Mesendoderm (in vitro differentiated cells): ENCODE measurements at places on chromosomes 5 and 9.

GRCh38 chr9:79711874-79712273, 140.1 kb downstream of the TLE4 start:
- H3K27ac ChIP-seq, result no peak overlapping the region
- H3K27me3 ChIP-seq, result no peaks in the 10 kb centered on the region
- DNase-seq, result no peak
- H3K36me3 ChIP-seq, result no peaks in the 10 kb centered on the region

- no peak overlapping the region for H3K4me3 ChIP-seq
- H3K27me3 ChIP-seq, result peaks cover 2% of the 10 kb centered on the region
- no peak for DNase-seq
- H3K4me1 ChIP-seq, result no peaks in the 10 kb centered on the region
- no peak overlapping the region for H3K27ac ChIP-seq
Measured at GRCh38 chr5:179599100-179599499, 24.4 kb downstream of the HNRNPH1 start.

DNA sequence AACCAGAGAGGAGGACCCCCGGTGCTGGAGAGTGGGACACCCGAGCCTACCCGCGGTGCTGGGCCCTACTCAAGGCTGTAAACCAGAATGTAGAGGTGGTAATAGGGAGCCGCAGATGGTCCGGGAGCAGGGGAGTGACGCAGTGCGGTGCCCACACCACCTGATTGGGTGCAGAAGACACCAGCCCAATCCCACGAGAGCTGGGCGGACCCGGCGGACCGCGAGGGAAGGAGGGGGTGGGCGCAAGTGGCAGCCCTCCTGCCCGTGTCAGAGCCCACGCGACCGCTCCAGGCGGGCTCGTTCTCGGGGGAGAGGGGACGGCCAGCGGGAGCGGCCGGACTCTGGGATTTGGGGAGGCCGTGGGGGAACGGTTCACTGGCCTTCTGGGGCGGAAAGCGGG, 71.2 kb downstream of the C9orf50 start:
- H3K27me3 ChIP-seq, result no peaks in the 10 kb centered on the region
- H3K27ac ChIP-seq, result no peak overlapping the region
- no peak for DNase-seq
- H3K4me1 ChIP-seq, result peaks cover 4% of the 10 kb centered on the region
- H3K36me3 ChIP-seq, result no peaks in the 10 kb centered on the region
- peak overlapping the region; percentile 15 for H3K4me3 ChIP-seq

- no peaks in the 10 kb centered on the region for H3K36me3 ChIP-seq
- H3K27me3 ChIP-seq, result no peaks in the 10 kb centered on the region
- H3K27ac ChIP-seq, result no peak overlapping the region
- DNase-seq, result peak; percentile 20
Measured at GRCh38 chr5:86175224-86175623, 442.5 kb upstream of the COX7C start.

GRCh38 chr9:135928074-135928730, 20.9 kb upstream of the CAMSAP1 start:
- H3K27me3 ChIP-seq, result no peaks in the 10 kb centered on the region
- H3K27ac ChIP-seq, result no peak overlapping the region
- no peak overlapping the region for H3K4me3 ChIP-seq
- H3K36me3 ChIP-seq, result no peaks in the 10 kb centered on the region

- no peak overlapping the region for H3K27ac ChIP-seq
- no peaks in the 10 kb centered on the region for H3K27me3 ChIP-seq
- no peak for DNase-seq
- H3K4me3 ChIP-seq, result no peak overlapping the region
Measured at GRCh38 chr5:143409926-143410325, 6.4 kb upstream of the NR3C1 start.

DNA sequence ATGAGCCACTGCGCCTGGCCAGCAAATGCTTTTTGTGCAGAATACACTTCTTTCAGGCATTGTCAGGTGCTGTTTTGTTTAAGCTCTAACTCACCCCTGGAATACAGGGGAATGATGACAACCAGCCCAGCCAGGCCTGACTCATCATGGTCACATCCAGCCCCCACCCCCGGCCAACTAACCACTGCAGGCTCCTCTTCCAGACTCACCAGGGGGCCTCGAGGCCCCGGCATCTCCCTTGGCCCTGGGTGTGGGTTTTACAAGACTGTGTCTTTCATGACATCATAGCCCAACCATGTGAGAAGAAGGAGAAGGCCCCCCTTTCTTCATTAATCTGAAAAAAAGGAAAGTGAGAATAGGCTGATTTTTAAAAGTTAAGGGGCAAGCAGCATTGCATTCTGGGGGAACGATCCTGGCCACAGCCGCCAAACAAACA, 35.5 kb downstream of the OLFML2A start:
- DNase-seq, result peak; percentile 89
- H3K27me3 ChIP-seq, result no peaks in the 10 kb centered on the region
- H3K4me1 ChIP-seq, result peaks cover 7% of the 10 kb centered on the region
- no peak overlapping the region for H3K4me3 ChIP-seq
- H3K27ac ChIP-seq, result no peak overlapping the region

DNA sequence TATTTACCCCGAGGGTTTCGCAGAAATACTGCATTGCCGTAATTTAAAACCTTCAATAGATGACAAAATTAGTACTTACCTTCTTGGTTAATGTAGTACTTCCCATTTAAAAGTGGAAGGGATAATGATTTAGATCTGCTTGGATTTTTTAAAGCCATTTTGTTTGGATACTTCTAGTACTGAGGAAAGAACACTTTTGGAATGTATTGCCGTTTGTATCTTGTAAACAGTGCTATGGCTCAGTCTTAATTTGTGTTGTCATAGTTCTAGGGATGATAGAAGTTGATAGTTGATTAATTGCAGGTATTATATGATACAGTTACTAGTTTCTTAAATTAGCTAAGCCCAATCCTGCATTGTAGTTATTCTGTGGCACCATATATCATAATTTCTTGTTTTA, 33.1 kb downstream of the TNPO1 start:
- no peaks in the 10 kb centered on the region for H3K36me3 ChIP-seq
- H3K4me3 ChIP-seq, result no peak overlapping the region
- DNase-seq, result no peak

DNA sequence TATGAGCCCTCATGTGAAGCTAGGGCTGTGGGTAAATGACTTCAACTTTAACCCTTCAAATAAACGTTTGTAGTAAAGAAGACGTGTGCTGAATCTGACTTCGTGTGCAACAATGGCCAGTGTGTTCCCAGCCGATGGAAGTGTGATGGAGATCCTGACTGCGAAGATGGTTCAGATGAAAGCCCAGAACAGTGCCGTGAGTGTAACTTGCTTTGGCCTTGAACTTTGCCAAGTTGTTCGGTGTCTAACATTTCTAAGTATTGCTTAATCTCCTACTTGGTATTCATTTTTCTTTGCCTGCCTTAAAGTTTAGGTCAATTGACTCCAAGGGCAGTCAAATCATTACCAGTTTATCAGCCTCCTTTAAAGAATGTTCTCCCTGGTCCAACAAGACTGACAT, 18.2 kb downstream of the VLDLR start:
- H3K4me1 ChIP-seq, result peaks cover 8% of the 10 kb centered on the region
- H3K27ac ChIP-seq, result no peak overlapping the region
- peaks cover 9% of the 10 kb centered on the region for H3K36me3 ChIP-seq
- no peak for DNase-seq
- no peaks in the 10 kb centered on the region for H3K27me3 ChIP-seq

GRCh38 chr5:143309661-143310431, 93.6 kb downstream of the NR3C1 start:
- no peak for DNase-seq
- H3K27ac ChIP-seq, result no peak overlapping the region
- no peaks in the 10 kb centered on the region for H3K36me3 ChIP-seq
- no peaks in the 10 kb centered on the region for H3K27me3 ChIP-seq
- no peaks in the 10 kb centered on the region for H3K4me1 ChIP-seq
- H3K4me3 ChIP-seq, result no peak overlapping the region

DNA sequence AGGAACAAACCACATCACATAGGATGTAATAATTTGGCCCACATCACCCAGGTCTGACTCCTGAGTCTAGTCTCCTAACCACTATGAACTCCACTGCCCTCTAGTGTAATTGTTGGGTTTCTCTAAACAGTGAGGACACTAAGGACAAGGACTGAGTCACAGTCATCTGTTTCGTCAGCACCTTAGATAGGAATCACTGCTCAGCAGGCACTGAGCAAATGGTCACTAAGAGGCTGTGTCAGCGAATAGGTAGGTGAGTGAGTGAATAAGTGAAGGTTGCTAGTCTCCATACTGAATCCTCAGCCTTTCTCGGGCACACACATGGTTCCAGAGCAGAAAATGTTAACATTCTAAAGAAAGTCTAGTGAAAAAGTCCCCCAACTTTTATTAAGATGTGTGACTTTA, 278.6 kb downstream of the SPOCK1 start:
- no peaks in the 10 kb centered on the region for H3K27me3 ChIP-seq
- no peaks in the 10 kb centered on the region for H3K4me1 ChIP-seq
- H3K36me3 ChIP-seq, result no peaks in the 10 kb centered on the region
- no peak overlapping the region for H3K27ac ChIP-seq
- peak; percentile 97 for DNase-seq

DNA sequence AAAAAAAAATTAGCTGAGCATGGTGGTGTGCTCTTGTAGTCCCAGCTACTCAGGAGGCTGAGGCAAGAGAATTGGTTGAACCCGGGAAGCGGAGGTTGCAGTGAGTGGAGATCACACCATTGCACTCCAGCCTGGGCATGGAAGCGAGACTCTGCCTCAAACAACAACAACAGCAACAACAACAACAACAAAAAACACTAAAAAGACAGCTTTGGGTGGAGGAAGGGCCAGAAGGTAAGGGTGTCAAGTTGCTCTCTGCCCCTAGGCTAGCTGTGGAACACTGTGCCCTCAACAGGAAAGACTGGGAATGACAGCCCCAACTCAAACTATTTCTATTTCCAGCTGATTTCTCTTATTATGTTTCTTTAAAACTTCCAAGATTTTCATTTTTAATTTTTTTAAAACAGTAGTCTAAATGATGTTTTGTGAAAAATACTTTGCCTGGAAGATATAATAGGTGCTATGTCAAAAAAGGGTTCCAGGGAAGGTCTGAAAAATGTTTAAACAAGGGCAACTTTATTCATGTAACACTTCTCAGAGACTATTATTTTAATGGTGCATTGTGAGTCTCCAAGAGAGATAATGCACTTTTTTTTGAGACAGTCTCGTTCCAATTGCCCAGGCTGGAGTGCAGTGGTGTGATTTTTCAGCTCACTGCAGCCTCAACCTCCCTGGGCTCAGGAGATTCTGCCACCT, 29.9 kb downstream of the CLINT1 start:
- peak; percentile 73 for DNase-seq
- no peaks in the 10 kb centered on the region for H3K27me3 ChIP-seq
- no peaks in the 10 kb centered on the region for H3K36me3 ChIP-seq
- no peak overlapping the region for H3K27ac ChIP-seq
- H3K4me3 ChIP-seq, result no peak overlapping the region

- no peak within 1 kb of the TSS for H3K27ac ChIP-seq
- no peaks in the 10 kb centered on the region for H3K27me3 ChIP-seq
- H3K4me1 ChIP-seq, result no peaks in the 10 kb centered on the region
Measured at GRCh38 chr9:135701959-135702721, at the start of gene KCNT1. Gene KCNT1, plus strand, starts transcription at chr9:135702185. Its CDS starts 74 bp downstream, at chr9:135702259.

DNA sequence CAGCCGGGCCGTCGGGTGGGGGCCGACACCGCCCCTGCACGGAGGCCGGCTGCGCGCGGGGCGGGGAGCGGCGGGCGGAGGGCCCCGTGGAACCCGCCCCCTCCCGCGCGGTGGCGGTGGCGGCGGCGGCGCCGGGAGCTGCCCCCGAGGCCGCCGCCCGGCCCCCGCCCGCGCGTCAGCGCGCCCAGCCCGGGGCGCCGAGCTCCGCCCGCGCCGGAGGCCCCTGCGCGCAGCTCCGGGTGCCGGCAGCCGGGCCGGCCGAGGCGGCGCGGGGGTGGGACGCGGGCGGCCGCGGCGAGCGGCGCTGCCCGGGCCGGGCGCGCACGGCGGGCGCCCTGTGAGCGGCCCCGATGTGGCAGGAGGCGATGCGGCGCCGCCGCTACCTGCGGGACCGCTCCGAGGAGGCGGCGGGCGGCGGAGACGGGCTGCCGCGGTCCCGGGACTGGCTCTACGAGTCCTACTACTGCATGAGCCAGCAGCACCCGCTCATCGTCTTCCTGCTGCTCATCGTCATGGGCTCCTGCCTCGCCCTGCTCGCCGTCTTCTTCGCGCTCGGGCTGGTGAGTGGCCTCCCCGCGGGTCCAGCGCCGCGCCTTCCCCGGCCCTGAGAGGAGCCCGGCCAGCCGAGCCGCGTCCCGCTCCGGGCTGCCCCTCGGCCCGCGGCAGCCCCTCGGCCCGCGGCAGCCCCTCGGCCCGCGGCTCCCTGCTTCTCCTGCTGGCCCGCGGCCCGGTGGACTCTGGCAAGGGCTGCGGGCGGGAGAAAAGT, at the start of gene ADCY2:
Gene ADCY2 (plus strand): TSS at position 192 of the 766 bp plus-strand sequence. CDS start 159 bp downstream, at position 351.
- peaks cover 3% of the 10 kb centered on the region for H3K4me1 ChIP-seq
- no peaks in the 10 kb centered on the region for H3K27me3 ChIP-seq
- H3K4me3 ChIP-seq, result peak within 1 kb of the TSS; percentile 77
- peak within 1 kb of the TSS; percentile 79 for H3K27ac ChIP-seq
- no peaks in the 10 kb centered on the region for H3K36me3 ChIP-seq

DNA sequence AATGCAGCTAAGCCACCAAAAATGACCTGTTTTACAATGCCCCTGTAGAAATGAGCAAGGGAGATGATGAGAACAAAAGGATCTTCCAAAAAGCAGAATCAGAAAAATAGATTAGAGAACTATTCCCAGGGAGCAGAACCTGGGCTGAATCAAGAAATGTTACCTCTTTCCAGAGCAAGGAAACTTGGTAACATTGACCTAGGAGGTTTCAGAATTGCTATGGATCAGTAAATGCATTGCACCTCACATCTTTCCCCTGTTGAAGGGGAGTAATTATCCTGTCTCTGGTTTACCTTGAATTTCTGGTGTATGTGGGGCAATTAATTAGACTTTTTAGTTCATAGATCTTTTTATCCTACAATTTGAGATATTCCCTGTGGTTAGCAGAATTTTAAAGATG, 151.2 kb upstream of the RAI14 start:
- H3K4me1 ChIP-seq, result no peaks in the 10 kb centered on the region
- H3K27me3 ChIP-seq, result no peaks in the 10 kb centered on the region
- H3K36me3 ChIP-seq, result no peaks in the 10 kb centered on the region
- no peak for DNase-seq
- no peak overlapping the region for H3K27ac ChIP-seq

GRCh38 chr5:124572971-124573370, 173.5 kb downstream of the ZNF608 start:
- no peaks in the 10 kb centered on the region for H3K27me3 ChIP-seq
- no peak overlapping the region for H3K27ac ChIP-seq
- DNase-seq, result peak; percentile 40
- no peak overlapping the region for H3K4me3 ChIP-seq
- H3K36me3 ChIP-seq, result no peaks in the 10 kb centered on the region

DNA sequence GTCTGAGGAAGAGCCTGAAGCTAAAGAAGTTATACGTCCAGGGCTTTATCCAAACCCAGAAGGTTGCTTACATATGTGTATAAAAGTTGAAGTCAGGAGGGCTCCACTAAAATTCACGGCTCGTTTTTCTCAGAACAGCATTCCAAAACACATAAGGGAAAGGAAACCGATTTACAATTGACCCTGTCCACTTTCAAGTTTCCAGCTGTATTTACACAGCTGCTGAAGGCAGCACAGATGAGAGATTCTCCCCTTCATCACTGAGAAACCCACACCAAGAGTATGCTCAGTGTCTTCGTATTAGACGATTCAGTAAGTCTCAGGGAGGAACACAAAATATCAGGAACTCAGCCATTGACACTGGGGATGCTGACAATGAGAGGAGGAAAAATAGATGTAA, 5.9 kb upstream of the NREP start:
- H3K4me1 ChIP-seq, result no peaks in the 10 kb centered on the region
